ENCODE measurements at places on chromosomes 13 and 19.

DNA sequence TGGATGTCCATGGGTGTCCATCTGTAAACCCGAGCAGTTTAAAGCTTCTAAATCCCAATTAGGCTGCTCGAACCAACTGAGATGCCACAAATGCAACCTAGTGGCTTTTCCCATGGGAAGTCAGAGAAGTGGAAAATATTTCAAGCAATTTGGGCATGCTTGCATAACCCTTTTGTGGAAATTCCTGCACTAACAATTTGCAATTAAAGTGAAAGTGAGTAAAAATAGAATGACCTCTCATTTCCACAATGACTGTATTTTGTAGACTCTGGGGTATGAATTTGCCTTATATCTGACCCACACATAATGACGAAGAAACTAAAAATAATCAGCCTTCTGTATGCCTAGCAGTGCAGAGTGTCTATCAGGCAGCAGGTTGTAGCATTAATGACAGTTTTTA is 91.8 kb upstream of the TSC22D1 start:
- no peak for DNase-seq

GRCh38 chr13:75325711-75326110 is 156.3 kb downstream of the TBC1D4 start:
- no peak for DNase-seq

GRCh38 chr13:111325941-111326620 is 5.6 kb downstream of the TEX29 start:
- no peak for DNase-seq

DNA sequence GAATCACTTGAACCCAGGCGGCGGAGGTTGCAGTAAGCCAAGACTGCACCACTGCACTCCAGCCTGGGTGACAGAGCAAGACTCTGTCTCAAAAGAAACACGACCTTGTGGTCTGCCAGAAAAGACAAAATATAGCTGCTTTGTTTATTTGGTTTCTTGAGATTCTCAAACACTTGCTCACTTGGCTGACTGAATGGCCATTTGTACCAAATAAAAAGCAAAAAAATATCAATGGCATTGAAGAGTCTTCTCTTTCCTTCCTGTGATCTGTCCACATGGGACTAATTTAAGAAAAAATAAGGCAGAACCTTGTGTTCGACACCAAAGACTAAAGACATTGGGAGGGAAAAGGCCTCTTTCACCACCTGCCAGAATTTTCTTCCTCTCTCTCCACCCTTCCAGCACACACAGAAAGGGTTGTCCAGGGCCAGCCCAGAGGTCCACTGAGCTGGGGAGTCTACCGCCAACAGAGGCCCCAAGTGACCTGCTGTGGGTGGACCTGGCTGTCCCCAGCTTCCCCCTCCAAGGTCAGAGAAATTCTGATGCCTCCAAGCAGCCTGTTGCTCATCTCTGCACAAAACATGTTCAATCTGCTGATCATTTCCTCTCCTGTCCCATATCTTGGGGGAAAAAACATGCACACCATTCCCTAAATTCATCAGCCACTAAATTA is 5.9 kb downstream of the BRME1 start:
- DNase-seq: no peak

- DNase-seq: no peak
Observed at GRCh38 chr13:101523154-101524131, 71.0 kb downstream of the ITGBL1 start.

- DNase-seq: no peak
Observed at GRCh38 chr19:334296-335071, 10.1 kb downstream of the MIER2 start.

DNA sequence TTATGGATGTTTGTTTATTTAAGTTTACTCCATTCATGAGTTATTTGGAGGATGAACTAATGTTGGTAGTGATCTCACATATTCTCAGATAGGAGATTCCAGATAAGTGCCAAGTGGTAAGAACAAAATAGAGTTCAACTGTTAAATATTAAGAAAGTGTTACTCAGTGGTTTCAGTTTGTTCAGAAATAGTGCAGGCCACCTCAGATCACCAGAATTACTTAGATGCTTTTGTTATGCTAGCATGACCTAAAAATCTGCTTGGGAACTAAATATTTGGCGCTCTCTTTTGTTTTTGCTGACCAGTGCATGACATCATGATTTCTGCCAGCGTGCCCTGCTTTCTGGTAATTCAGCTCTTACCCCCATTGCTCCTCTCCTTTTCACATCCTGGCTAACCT is 15.6 kb downstream of the CLDN10 start:
- no peak for DNase-seq

- DNase-seq: no peak
Observed at GRCh38 chr19:1151037-1151724, 22.9 kb downstream of the SBNO2 start.

DNA sequence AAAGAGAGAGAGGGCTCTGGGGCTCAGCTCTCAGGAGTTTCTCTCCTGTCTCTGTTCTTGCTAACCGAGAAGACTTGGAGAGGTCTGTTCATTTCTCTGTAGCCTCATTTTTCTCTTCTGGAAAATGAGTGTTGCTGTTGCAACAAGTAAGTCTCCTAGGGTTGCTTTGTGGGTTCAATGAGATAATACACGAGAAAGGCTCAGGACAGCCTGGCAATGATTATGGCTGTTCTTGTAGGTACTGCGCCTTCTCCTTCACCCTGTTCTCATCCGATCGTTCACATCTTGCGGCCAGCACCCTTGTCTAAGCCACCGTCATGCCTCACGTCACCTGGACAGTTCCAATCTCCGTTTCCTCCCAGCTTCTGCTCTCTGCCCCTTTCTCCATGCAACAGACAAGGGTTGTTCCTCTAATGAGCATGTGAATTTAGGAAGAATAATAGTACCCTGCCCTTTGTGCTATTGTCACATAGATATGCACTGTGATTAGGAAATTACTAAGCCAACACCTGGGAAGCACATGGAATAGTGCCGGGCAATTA is 4.2 kb downstream of the C5AR1 start:
- no peak for DNase-seq

DNA sequence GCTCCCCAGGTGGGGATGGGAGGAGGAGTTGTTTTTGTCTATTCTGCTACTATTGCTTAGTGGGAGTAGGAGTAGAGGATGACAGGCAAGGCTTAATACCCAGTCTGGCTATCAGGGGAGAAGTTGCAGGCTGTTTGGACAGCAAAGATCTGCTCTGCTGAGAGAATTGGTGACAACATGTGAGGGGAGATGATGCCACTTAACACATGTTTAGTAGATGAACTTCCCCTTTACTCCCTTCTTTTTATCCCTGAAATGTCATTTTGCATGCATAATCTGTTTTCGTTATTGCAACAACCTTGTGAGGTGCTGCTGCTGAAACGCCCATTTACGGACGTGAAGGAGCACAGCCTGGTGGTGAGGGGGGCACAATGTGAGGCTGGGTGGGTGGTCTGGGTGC is 3.0 kb upstream of the CYP4F12 start:
- no peak for DNase-seq

DNA sequence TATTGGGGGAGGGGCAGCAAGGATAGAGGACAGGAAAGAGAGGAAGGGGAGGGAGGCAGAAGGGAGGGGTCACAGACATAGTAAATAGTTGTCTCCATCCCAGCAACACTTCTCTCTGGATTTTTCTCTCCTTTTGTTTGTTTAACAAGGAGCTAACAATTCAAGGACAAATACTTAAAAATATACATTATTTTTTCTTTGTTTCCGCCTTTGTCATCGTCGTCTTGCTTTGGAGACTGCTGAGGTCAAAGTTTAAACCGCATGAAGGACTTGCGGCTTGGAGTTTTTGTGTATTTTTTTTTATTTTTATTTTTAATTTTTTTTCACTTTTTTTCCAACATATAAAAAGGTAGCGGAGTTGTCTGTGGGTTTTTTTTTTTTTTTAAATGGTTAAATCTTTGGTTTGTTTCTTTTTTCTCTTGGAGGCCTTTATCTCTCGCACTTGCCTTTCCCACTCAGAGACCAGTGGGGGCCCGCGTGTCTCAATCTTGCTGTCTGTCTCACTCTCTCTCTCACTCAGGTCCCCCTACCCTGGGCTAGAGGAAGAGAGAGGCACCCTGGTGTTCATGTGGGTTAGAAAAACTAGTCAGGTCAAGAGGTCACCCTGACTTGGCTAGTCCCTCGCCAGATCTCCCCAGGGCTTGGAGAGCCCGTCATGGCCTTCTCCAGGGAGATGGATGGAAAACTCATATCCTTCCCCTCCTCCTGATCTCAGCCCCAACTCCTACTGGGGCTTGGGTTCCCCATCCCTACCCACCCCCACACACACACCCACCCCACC is 11.0 kb downstream of the ZNF574 start:
- DNase-seq: no peak

- no peak for DNase-seq
Observed at GRCh38 chr19:4987692-4988370, 18.9 kb downstream of the KDM4B start.

- DNase-seq: no peak
Observed at GRCh38 chr13:109145631-109146030, 516.2 kb downstream of the MYO16 start.

- DNase-seq: no peak
Observed at GRCh38 chr13:81929988-81930387, 1589.1 kb upstream of the SPRY2 start.

DNA sequence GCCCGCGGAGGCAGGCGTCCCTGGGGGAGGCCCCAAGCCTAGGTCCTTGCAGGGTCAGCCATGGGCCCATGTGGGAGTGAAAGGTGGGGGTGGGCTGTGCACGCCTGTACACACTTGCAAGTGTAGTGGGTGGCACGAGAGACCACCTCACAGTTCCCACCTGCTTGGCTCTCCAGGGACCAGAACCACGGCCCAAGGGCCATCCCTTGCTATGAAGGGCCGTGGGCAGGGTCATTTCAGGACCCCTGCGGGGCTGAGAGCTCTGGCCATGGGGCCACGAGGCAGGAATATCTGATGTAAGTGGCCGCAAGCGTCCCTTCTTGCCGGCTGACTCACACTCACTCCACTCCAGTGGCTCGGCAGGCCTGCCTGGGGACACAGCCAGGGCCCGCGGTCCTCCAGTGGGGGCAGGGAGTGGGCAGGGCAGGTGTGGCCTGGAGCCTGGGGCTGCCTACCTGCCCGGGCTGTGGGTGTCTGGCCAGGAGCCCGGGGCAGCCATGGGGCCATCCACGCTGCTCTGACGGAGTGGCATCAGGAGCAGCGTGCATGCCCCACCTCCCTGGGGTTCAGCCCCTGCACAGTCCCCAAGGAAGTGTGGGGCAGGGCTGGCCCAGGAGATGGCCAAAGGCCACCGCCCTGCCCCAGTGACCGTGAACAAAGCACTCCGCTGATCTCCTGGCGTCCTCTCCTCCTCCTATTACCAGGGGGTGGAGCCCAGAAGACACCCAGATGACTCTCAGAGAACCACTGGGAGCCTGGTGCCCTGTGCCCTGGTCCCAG is 8.6 kb upstream of the MKNK2 start:
- DNase-seq: no peak

DNA sequence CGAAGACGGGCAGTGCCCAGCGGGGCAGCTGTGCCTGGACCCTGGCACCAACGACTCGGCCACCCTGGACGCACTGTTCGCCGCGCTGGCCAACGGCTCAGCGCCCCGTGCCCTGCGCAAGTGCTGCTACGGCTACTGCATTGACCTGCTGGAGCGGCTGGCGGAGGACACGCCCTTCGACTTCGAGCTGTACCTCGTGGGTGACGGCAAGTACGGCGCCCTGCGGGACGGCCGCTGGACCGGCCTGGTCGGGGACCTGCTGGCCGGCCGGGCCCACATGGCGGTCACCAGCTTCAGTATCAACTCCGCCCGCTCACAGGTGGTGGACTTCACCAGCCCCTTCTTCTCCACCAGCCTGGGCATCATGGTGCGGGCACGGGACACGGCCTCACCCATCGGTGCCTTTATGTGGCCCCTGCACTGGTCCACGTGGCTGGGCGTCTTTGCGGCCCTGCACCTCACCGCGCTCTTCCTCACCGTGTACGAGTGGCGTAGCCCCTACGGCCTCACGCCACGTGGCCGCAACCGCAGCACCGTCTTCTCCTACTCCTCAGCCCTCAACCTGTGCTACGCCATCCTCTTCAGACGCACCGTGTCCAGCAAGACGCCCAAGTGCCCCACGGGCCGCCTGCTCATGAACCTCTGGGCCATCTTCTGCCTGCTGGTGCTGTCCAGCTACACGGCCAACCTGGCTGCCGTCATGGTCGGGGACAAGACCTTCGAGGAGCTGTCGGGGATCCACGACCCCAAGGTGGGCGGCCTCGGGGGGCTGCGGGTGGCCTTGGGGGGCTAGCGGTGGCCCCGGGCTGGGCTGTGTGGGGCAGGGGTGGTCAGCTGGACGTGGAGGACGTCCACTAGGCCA is 4.8 kb downstream of the GRIN3B start:
- no peak for DNase-seq

DNA sequence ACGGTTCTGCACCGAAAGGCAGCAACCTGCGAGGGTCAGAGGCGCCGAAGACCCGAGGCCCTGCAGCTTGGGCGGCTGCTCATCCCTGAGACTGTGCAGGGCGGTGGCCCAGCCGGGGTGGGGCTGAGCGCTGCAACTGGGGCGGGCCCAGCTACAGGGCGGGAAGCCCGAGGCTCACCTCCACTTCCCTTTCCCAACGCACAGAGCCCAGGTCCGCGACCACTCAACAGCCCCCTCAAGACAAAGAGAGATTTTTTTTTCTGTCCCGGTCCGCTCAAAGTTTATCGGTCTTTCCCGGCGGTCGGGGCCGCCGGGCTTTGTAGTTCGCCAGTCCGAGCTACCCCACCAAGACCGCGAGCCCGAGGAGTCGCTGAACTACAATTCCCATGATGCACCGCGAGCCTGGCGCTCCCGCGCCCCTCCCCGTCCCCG is 573 bp downstream of the KATNAL1 start:
- peak; percentile 77 for DNase-seq

DNA sequence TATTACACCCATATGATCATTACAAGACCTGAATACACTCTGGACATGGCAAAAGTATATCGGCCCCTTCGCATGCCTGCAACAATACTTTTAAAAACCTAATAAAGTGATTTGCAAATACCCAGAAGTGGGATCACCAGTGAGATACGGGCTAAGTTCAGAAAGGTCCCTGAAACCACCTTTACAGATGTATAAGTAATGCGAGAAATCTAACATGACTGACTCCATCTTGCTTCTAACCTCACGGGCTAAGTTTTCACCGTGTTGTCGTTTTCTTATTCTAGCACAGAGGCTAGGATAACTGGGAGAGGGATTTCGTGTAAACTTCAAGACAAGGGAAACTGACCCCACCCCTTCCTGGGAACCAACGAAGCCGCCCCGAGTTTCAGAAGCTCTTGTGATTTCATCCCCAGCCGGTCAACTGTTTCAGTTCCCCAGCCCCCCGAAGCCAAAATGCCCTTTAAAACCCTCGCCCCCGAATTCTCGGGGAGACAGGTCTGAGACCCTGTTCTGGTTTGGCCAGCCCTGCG is 703 bp downstream of the NEK3 start:
- no peak for DNase-seq

DNA sequence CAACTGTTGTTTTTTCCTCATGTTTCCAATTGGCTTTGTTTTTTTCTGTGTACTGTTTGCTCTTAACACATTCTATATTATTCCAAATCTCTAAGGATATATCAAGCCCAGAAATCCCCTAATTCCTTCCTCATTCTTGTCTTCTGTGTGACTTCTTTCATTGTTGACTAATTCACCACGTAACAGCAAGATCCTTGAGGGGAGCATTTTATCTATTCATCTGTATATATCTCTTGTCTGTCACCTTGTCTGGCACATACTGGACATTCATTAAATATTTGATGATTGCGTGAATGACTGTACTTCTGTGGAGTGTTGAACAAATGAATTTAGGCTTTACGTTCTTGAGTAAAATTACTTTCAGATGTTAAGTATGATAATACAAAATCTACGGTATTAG is 44.8 kb upstream of the OLFM4 start:
- no peak for DNase-seq
